ENCODE measurements at places on chromosomes 6 and 20. TPM values are rescaled to one million over a fixed set of nuclear protein-coding genes. Genes with fewer than 3 reads are reported as not detected.

MAP1LC3A gene
- 104 TPM for total RNA-seq

RHAG gene
- not detected for total RNA-seq

- DNase-seq = peak; percentile 12
Observed at GRCh38 chr20:14657266-14658005, 320.0 kb upstream of the FLRT3 start.

DNA sequence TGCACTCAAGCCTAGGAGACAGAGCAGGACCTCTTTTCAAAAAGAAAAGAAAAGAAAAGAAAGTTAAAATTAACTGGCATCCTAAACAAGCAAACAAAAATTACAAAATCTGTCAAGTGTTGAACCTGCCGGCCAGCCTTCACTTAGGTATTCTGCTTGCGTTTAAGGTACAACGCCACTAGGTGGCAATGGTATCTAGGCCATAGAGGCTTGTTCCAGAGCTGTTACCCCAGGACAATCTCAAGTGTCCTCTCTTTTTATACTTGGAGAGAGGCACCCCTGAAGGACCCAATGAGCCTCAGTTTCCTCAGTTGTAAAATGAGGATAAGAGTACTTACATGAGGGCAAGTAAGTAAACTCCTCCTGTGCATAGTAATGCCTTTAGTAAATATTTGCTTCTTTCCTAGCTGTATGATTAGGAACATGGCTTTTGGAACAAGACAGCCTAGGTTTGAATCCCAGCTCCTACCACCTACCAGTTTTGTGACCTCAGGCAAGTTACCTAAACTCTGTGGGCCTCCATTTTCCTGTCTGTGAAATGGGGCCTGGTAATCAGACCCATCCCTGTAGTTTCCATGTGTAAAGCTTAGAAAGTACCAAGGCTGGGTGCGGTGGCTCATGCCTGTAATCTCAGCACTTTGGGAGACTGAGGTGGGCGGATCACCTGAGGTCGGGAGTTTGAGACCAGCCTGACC, 5.8 kb upstream of the PACSIN1 start:
- DNase-seq = peak; percentile 54

BPHL gene
- 28.7 TPM for total RNA-seq

NUP153 gene
- total RNA-seq = 31.0 TPM

DNA sequence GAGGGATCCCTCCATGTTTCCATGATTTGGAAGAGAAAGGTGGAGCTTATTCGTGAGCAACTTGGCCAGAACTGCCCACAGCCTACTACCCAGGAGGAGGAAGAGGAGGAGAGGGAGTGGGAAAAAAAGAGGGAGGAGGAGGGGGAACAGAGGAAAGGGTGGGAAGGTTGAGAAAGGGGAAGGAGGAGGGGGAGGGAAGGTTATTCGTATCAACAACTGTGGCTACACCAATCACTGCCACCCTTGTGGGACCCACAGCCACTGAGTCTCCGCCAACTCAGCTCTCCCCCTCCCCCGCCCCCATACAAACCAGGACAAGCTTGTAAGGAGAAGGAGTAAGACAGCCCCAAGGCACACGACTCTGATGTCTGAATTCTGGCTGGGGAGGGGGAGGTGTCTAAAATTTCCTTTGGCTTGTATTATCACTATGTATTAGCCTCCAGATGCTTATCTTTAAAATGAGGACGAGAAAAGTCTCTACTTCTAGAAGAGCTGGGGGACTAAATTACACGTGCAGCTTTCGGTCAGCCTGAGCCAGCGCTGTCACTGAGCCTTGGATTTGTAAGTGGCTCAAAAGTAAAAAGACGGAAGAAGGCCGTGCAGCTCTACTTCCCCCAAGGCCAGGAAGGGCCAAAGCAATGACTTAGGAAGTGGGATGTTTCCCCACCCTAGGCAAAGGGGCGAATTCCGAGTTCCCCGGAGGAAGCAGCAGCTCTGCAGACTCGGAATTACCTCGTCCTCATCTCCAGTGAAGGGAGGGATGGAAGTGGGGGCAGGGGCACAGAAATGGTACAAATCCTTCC, 1.0 kb downstream of the FKBP1A start:
- no peak for DNase-seq

GRCh38 chr20:15949391-15949790, 623.9 kb downstream of the KIF16B start:
- DNase-seq = no peak

GRCh38 chr6:133526436-133526835, 285.3 kb downstream of the EYA4 start:
- no peak for DNase-seq

DNA sequence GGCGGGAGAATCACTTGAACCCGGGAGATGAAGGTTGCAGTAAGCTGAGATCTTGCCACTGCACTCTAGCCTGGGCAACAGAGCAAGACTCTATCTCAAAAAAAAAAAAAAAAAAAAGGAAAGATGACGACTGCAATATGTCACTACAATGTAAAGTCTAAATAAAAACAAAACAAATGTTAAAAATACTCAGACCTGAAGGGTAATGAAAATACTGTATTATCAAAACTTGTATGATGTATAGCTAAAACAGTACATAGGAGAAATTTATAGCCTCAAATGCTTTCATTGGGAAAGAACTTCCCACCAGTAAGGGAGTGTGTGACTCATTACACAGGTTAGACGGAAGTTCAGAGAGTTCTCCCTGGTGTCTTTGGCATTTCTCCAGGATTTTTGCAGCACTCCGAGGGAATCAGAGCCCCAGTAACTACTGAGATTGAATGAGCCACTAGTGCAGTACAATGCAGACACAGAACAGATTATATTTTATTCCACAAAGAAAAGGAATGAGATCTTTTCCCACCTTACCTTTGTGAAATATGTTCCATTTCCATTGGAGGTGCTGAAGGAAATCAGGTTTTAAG, 12.5 kb upstream of the RALGAPB start:
- DNase-seq = peak; percentile 61

- no peak for DNase-seq
Observed at GRCh38 chr6:89116702-89117101, 1.2 kb downstream of the SRSF12 start.

- DNase-seq = no peak
Observed at GRCh38 chr20:51667002-51667408, 101.2 kb downstream of the ATP9A start.

PACSIN1 gene
- 5.4 TPM for total RNA-seq

DNA sequence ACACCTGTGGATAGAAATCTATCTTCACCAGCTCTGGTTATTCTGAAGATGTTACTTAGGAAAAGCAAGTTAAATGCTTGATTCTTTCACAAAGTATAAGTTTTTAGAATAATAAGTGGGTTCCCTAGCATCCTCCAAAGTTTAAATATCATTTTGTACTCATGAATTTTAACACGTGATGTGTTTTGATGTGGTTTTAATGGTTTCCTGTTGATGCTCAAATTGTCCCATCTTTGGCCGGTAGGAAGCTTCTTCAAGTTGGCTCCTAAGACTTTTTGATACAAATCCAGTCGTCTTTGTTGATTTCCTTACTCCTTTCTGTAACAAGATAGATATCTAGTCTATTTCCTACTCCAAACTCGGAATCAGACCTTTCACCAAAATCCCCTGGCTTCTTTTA, 94.5 kb upstream of the STXBP5 start:
- DNase-seq = no peak

DNA sequence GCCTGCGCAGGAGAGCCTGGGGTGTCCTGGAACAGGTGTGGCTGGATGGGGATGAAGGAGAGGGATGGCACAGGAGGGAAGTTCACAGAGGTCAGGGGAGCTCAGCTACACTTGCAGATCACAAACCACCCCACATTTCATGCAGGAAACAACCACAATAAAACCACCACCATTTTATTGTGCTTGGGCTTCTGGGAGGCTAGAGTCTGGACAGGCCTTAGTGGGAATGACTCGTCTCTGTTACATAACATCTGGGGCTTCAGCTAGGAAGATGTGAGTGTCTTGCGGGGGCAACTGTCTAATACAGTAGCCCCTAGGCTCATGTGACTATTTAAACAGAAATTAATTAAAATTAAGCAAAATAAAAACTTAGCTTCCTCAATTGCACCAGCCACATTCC, 33.4 kb downstream of the SNX5 start:
- peak; percentile 62 for DNase-seq

GRCh38 chr6:43878127-43878634, 108.2 kb downstream of the VEGFA start:
- no peak for DNase-seq

PRDM13 gene
- not detected for total RNA-seq

- DNase-seq = no peak
Observed at GRCh38 chr6:22145376-22145775, 151.5 kb downstream of the PRL start.

GRCh38 chr6:1068905-1069304, 243.0 kb upstream of the FOXQ1 start:
- DNase-seq = no peak

- DNase-seq = no peak
Observed at GRCh38 chr6:33819021-33819420, 15.2 kb upstream of the MLN start.

MMP24 gene
- 0.16 TPM for total RNA-seq

DNA sequence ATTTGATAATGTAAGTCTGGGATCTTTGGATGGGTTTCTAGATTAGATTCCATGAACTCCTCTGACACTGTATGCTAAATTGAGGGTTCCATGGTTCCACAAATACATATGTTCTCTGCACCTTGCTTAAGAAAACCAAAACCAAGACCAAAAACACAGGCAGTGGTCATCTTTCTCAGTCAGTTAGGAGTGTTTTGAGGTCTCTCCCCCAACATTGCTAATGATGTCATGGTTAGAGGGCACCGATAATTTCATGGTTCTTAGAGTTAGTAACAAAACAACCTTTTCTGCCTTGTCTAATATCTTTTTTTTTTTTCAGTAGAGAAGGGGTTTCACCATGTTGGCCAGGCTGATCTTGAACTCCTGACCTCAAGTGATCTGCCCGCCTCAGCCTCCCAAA, 44.5 kb downstream of the ARID1B start:
- DNase-seq = no peak

GABRR1 gene
- not detected for total RNA-seq

- DNase-seq = peak; percentile 9
Observed at GRCh38 chr20:37714978-37715672, 21.3 kb downstream of the CTNNBL1 start.

DNA sequence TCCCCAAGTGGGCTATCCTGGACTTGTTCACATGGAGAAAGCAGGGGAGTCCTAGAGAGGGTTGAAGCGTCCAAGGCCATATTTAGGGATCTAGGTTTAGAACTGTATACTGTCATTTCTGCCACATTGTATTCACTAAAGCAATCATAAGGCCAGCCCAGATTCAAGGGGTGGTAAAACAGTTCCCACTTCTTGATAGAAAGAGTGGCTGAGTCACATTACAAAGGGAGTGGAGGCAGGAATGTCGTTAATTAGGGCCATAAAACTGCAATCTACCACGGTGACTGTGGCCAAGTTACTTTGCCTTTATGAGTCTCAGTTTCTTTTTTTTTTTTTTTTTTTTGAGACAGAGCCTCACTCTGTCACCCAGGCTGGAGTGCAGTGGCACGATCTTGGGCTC, 7.4 kb upstream of the UBR2 start:
- no peak for DNase-seq

- no peak for DNase-seq
Observed at GRCh38 chr20:50020288-50020687, 37.5 kb downstream of the SNAI1 start.

DNA sequence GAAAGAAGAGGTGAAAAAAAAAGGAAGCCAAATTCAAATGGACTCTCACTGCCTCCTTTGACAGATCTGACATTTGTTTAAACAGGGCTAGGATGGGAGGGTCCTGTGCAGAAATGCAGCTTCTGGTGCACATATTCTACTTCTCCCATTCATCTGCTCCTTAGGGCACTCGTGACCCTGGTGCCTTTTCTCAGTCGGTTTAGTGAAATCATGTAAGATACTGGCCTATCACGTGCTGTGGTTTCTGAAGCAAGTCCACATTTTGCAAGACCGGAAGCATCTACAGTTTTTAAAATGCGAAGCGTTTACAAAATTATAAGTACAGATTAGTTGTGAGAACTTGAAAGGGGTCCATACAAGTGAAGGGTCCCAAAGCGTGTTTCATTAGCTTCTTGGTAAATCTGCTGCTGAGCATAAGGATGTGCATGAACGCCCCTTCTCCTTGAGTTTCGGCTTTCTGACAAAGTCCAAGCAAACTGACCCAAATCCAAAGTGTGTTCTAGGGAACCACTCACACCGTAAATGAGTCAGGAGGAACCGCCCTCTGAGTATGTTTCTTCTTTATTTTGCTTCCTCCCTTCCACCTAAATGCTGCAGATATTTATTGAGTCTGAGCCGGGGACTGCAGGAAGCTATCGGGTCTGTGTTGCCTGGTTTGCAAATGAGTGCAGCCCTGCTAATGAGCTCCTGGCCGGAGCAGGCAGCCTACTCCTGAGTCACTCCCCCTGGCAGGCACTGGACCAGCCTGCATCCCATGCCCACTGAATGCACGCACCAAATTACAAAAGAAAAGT, 323.8 kb upstream of the JARID2 start:
- no peak for DNase-seq

ACTR5 gene
- total RNA-seq = 6.1 TPM

GRCh38 chr6:33630014-33630413, 8.9 kb downstream of the ITPR3 start:
- DNase-seq = no peak
